ENCODE measurements at places on chromosomes 1 and 21. TPM values are rescaled to one million over a fixed set of nuclear protein-coding genes. Genes with fewer than 3 reads are reported as not detected.

DNA sequence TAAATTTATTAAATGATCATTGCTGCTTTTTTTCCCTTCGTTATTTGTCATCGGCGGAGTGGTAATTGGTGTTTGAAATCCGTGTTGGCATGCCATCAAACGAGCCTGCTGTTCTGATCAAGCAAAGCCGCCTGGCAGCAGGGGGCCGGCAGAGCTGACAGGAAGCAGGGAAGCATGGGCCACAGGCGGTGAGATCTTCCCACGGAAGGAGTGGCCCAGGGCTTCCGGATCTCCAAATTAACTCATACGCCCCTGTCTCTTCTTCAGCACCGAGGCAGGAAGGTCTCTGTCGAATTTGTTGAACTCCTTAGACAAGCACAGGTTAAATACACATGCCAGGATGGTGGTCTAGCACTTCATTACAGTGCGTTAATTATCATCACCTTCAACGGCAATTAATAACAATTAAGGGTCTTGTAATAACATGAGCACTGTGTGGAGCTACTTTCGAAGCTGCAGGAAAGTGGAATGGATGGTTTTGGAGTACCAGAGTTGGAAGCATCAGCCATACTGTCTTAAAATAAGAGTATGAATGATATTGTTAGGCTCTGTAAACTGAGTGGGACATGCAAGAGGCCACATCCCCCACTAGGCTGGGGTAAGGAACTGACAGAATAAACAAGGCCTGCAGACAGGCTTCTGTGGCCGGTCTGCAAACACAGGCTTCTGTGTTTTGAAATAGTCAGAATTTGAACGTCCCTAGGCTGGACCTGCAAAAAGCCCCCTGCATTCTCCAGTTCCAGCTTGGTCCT is 199.4 kb upstream of the DAB1 start:
- H3K36me3 ChIP-seq: no peaks in the 10 kb centered on the region
- no peak overlapping the region for H3K27ac ChIP-seq
- no peaks in the 10 kb centered on the region for H3K4me1 ChIP-seq
- H3K4me3 ChIP-seq: no peak overlapping the region

DNA sequence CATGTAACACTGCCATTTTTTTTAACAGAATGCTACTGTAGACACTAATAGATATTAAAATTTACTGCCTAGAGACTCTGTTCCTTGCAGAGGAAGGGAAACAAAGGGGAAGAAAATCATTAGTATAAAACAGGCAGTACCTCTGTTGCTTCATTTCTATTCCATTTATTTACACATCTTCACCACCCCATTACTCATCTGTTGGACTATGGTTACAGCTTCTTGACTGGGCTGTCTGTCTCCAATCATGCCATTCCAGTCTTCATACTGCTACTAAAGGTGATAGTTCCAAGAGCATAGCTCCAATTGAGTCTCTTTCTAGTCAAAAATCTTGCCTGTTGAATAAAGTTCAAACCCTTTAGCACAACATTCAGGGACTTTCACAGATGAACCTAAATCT is 22.2 kb upstream of the GPR25 start:
- no peak overlapping the region for H3K4me3 ChIP-seq
- no peak overlapping the region for H3K27ac ChIP-seq
- H3K36me3 ChIP-seq: no peaks in the 10 kb centered on the region
- no peak for DNase-seq
- H3K27me3 ChIP-seq: no peaks in the 10 kb centered on the region

GRCh38 chr1:203178821-203179666 is 3.4 kb upstream of the MYBPH start:
- H3K36me3 ChIP-seq: no peaks in the 10 kb centered on the region
- H3K27ac ChIP-seq: no peak overlapping the region
- no peaks in the 10 kb centered on the region for H3K27me3 ChIP-seq
- no peak for DNase-seq
- H3K4me1 ChIP-seq: peaks cover 6% of the 10 kb centered on the region

GRCh38 chr1:24282491-24282890 is 36.7 kb upstream of the GRHL3 start:
- no peaks in the 10 kb centered on the region for H3K4me1 ChIP-seq
- no peak overlapping the region for H3K4me3 ChIP-seq
- no peaks in the 10 kb centered on the region for H3K27me3 ChIP-seq
- DNase-seq: no peak

- H3K27ac ChIP-seq: no peak overlapping the region
- no peaks in the 10 kb centered on the region for H3K36me3 ChIP-seq
- H3K4me1 ChIP-seq: peaks cover 3% of the 10 kb centered on the region
- no peaks in the 10 kb centered on the region for H3K27me3 ChIP-seq
Observed at GRCh38 chr1:197813741-197814140, 38.5 kb upstream of the DENND1B start.

- H3K27me3 ChIP-seq: no peaks in the 10 kb centered on the region
- no peaks in the 10 kb centered on the region for H3K4me1 ChIP-seq
- no peaks in the 10 kb centered on the region for H3K36me3 ChIP-seq
- no peak for DNase-seq
- no peak overlapping the region for H3K4me3 ChIP-seq
- H3K27ac ChIP-seq: no peak overlapping the region
Observed at GRCh38 chr1:64691626-64692025, 53.2 kb upstream of the RAVER2 start.

DNA sequence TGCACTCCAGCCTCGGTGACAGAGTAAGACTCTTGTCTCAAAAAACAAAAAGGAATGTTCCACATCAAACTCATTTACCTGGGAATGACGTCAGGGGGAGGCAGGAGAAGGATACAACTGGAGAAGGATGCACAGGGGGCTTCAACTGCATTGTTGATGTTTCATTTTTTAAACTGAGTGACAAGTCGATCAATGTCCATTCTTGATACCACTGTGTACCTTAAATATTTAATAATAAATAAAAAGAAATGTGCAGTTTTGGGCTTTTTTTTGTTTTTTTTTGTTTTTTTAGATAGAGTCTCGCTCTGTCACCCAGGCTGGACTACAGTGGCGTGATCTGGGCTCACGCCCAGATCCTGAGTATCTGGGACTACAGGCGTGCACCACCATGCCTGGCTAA is 35.8 kb downstream of the PLEKHO1 start:
- peaks cover 17% of the 10 kb centered on the region for H3K4me1 ChIP-seq
- H3K4me3 ChIP-seq: no peak overlapping the region
- H3K27me3 ChIP-seq: no peaks in the 10 kb centered on the region
- no peak for DNase-seq

DNA sequence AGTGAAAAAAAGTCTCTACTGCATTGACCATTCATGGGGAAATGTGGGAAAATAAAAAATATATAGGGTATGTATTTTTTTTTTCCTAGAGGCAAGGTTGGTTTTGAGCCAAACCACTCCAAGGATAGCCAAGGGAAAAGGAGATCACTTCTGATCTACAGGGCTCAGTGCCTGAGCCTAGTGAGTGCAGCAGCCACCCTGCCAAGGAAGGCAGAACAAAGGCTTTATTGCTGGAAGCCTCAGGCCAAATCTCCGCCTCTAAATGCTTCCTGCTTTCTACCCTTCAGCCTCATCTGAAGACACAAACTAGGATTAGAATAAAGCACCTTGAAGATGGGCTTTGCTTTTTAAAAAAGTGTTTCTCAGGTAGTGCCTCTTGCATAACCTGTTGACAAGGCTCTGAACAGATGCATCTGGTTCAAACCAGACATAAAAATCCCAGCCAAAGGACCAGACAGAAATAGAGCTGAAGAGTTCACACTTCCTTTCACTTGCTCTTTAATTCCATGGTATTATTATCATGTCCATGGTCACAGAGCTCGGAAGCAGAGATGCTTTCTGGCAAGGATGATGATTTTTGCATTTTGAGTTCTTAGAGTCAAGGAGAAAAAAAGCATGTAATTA is 10.5 kb downstream of the C1orf115 start:
- H3K27ac ChIP-seq: no peak overlapping the region
- no peak for DNase-seq
- no peaks in the 10 kb centered on the region for H3K4me1 ChIP-seq
- no peaks in the 10 kb centered on the region for H3K36me3 ChIP-seq
- H3K27me3 ChIP-seq: peaks cover 3% of the 10 kb centered on the region
- no peak overlapping the region for H3K4me3 ChIP-seq

GRCh38 chr1:241674805-241675384 is 22.8 kb downstream of the WDR64 start:
- H3K4me3 ChIP-seq: no peak overlapping the region
- H3K4me1 ChIP-seq: no peaks in the 10 kb centered on the region
- no peak for DNase-seq
- no peaks in the 10 kb centered on the region for H3K36me3 ChIP-seq

DNA sequence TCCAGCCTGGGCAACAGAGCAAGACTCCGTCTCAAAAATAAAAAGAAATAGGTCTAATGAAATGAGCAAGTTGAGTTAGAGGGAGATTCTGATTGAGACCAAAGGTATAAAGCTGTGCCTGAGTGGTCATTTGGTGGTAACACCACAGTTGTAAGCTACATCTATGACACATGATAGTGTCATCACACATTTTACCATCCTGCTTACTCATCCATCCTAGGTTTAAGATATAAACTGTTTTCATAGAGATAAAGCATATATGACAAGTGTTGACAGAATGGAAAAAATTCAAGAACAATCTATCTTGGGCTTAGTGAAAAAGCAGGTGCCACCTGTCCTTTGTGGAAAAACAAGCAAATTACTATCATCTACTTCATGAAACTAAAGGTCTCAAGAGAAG is 7.1 kb upstream of the CFAP141 start:
- no peaks in the 10 kb centered on the region for H3K27me3 ChIP-seq
- DNase-seq: no peak
- no peaks in the 10 kb centered on the region for H3K4me1 ChIP-seq
- H3K36me3 ChIP-seq: peaks cover 59% of the 10 kb centered on the region
- H3K27ac ChIP-seq: no peak overlapping the region

GRCh38 chr21:45262616-45263015 is 25.1 kb downstream of the POFUT2 start:
- H3K27me3 ChIP-seq: peaks cover 6% of the 10 kb centered on the region
- H3K36me3 ChIP-seq: peaks cover 18% of the 10 kb centered on the region
- no peak for DNase-seq
- peaks cover 43% of the 10 kb centered on the region for H3K4me1 ChIP-seq
- no peak overlapping the region for H3K4me3 ChIP-seq

ITGB3BP gene
- total RNA-seq: 20.7 TPM

- no peaks in the 10 kb centered on the region for H3K4me1 ChIP-seq
- no peak overlapping the region for H3K27ac ChIP-seq
- no peak for DNase-seq
- no peaks in the 10 kb centered on the region for H3K27me3 ChIP-seq
Observed at GRCh38 chr21:36247316-36248010, 72.5 kb upstream of the MORC3 start.
